Hepatocyte (in vitro differentiated cells): ENCODE measurements at places on chromosomes 5 and 9.

- DNase-seq: no peak
Observed at GRCh38 chr5:2432076-2432920, 319.2 kb downstream of the IRX2 start.

- no peak for DNase-seq
Observed at GRCh38 chr9:76358628-76359280, 35.5 kb downstream of the RFK start.

DNA sequence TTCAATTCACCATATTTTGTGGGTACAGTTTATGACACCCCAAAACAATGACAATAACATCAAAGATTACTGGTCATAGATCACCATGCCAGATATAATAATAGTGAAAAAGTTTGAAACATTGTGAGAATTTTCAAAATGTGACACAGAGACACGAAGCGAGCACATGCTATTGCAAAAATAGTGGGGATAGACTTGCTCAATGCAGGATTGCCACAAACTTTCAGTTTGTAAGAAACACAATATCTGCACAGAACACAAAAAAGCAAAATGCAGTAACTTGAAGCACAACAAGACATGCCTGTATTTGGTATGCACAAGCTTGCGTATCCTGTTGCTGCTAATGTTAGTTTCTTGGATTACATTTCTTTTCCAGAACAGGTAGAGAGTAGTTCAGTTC, 35.8 kb downstream of the ARHGEF28 start:
- DNase-seq: no peak

GRCh38 chr5:91312698-91313097, 70.4 kb downstream of the ARRDC3 start:
- no peak for DNase-seq

DNA sequence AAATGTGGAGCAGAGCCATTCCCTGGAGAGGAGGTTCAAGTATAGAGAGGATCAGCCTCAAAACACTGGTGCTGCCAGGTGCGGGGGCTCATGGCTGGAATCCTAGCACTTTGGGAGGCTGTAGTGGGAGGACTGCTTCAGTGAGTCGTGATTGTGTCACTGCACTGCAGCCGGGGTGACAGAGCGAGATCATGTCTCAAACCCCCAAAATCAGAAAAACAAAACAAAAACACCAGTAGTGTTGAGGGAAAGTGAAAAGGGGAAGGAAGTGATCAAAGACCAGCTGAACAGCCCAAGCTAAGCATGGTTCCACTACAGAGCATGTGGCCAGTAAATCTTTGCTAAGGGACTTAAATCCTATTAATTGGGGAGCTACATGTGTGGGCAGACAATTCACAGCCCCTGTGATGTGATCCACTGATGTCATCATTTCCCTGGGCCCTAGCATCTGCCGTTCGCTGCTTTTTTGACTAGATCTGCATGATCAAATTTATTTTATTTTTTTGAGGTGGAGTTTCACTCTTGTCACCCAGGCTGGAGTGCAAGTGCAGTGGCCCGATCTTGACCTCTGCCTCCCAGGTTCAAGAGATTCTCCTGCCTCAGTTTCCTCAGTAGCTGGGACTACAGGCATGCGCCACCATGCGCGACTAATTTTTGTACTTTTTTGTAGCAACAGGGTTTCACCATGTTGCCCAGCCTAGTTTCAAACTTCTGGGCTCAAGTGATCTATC, 2.7 kb upstream of the PCBD2 start:
- DNase-seq: no peak

DNA sequence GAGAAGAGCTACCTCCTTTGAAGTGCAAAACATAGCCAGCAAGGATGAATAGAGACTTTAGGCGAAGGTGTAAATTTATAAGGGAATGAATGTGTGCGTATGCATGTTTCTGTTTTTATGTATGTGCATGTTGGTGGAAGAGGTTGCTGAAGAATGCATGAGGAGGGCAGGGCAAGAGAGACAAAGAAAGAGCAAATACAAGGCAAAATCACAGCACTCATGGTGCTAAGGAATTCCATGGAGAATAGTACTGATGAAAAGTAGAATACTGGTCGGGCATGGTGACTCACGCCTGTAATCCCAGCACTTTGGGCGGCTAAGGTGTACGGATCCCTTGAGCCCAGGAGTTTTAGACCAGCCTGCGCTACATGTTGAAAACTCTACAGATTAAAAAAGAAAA, 762.1 kb upstream of the PTPRD start:
- no peak for DNase-seq
